ENCODE measurements at places on chromosomes 16 and 17.
A peak's percentile ranks its signal among the peaks of the same experiment; 100 is the strongest.

- peak; percentile 73 for DNase-seq
Measured at GRCh38 chr16:56617212-56618085, 8.1 kb upstream of the MT1E start.

GRCh38 chr17:74309902-74310301 is 16.1 kb upstream of the KIF19 start:
- no peak for DNase-seq

DNA sequence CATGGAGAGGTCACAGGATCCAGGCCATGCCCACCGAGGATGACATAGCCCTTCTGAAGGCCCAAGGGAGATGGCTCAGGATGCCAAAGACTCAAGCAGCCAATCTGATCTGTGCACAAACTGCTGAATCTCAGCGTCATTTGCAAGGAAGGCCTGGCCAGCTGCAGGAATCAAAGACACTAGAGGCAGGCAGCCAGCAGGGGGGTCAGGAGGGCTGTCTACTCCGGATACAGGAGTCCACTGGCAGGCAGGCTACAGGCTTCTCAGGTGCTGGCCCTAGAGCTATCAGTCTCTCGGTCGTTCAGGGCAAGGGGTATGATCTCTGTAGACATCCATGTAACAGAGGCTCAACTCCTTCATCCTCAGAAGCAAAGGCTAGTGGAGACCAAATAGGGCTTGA is 1735.3 kb downstream of the TP53TG3F start:
- no peak for DNase-seq

- DNase-seq: no peak
Measured at GRCh38 chr17:60959696-60960095, 282.0 kb downstream of the BCAS3 start.

GRCh38 chr16:10181196-10182162 is 749 bp downstream of the GRIN2A start:
- DNase-seq: peak; percentile 37

DNA sequence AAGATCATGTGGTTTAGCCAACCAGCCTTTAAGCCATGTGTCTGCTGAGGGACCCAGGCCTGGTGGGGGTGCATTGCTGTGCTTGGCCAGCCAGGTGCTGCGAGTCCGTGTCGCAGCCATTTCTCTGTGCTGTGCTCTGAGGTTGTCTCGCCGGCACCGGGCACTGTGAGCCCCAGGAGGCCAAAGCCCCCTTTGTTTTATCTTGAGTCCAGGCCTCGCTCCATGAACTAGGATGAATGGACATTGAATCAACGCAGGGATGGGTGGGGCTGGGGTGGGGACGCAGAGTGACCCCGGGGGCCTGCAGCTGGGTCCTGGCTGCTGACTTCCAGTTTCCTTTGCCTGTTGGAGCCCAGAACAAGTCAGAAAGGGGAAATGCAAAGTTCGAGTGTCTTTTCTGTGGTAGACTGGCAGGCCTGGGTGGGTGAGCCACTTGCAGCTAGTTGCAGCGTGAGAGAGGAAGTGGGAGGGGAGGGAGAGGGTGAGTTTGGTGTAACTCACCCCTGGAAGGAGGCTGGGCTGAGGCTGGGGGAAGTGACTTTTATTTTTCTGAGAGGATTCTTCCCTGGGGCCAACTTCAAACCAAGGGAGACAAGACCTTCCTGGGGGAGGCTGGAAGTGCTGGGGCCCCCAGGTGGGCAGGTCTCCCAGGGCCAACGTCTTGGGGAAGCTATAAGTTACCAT is 324.7 kb downstream of the SEC14L1 start:
- DNase-seq: peak; percentile 90

- peak; percentile 36 for DNase-seq
Measured at GRCh38 chr16:397736-398332, 835 bp downstream of the NME4 start.

DNA sequence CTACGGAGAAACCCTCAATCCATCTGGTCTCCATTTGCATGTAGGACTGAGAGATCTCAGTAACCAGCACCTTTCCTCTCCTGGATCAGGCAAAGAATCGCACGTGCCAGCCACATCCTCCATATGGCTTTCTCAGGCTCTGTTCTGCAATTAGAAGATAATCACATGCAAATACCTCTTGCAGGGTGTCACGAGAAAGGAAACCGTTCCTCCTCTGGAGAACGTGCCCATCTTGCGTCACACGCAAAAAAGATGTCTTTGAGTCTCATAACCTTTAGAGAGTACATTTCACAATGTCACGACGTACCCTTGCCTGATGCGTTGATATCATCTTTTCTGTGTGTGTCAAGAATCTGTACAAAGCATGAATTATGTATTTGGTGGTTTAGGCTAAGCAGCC is 36.2 kb upstream of the DNAH17 start:
- no peak for DNase-seq

- peak; percentile 82 for DNase-seq
Measured at GRCh38 chr17:7383742-7384488, 3.0 kb downstream of the TNK1 start.

DNA sequence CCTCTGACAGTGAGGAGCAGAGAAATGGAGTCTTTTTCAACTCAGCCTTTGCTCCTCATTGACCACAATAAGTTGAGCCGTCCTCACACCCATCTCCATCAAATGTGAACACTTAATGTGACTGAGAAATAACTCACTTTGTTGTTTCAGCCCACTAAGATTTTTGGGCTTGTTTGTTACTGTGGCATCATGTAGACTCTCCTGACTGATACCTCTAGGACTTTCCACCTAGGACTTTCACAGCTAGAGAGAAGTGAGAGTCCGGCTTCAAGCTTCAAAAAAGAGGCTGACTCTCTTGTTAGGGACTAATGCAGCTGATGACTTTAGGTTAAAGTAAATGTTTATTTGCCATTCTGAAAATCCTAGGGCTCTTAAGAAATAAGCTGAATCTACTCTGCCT is 435.0 kb downstream of the TMEM114 start:
- no peak for DNase-seq

- no peak for DNase-seq
Measured at GRCh38 chr16:13448346-13448745, 471.6 kb upstream of the ERCC4 start.

- no peak for DNase-seq
Measured at GRCh38 chr16:1144476-1145382, 8.2 kb upstream of the CACNA1H start.

DNA sequence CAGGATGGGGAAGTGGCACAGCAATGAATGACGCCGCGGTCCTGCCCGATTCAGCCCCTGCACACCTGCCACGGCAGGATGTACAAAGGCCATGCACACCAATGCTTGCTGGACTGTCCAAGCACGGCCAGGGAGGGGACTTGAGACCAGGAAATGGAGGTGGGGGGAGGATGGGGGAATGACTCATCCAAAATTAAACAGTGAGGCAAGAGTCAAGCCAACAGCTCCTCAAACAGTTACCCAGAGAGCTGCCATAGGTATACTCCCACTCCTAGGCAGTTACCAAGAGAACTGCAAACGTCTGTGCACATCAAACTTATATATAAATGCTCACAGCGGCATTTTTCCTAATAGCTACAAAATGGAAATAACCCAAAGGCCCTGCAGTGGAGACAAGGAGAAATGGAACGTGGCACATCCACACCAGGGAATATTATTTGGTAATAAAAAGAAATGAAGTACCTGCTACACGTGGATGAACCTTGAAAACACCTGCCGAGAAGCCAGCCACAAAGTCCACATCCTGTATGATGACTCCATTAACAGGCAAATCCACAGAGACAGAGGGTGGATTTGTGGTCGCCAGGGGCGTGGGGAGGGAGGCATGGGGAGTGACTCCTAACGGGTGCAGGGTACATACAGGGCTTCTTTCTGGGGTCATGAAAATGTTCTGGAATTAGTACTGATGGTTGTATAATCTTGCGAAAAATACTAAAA is 54.1 kb downstream of the VAC14 start:
- DNase-seq: peak; percentile 82

DNA sequence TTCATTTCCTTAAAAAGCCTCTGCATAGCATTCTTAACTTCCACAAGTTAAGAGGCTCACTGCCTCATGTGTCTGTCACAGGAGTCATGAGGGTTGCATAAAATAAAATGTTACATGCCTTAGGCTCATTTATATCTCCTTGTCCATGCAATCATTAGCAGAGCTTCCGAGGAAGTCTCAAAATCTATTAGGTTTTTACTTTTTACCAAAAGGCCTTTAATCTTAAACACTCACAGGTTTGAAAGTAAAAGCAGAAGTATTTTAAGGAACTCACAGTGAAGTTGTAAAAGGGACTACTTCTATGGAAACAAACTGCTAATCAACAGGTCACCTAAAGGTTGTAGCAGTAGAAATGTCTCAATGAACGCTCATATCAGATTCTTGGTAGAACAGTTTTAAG is 5.2 kb upstream of the ATP6V0A1 start:
- no peak for DNase-seq

DNA sequence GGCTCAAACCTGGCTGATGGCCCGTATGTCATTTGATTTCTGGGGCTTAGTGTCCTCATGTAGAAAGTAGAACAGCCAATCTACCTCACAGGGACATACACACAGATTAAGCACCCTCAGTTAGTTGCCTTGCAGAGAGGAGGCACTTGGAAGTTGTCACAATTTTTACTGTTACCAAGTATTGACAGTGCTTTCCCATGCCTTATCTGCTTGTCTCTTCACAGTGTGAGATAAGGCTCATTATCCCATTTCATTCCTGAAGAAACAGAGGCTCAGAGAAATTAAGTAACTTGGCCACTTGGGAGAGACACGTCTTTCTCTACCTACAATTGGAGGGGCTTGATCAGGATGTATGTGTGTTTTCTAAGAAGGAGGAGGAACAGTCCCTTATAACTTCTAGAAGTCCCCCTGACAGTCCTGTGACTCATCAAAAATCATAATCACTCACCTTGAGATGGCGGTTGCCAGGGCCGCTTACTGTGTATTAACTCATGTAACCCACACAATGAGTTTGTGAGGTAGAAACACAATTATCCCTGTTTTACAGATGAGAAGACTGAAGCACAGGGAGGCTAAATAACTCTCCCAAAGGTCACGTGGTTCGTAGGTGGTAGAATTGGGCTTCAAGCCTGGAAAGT is 56.9 kb upstream of the LHX1 start:
- DNase-seq: no peak

- DNase-seq: no peak
Measured at GRCh38 chr17:77145612-77146245, 5.0 kb downstream of the SEC14L1 start.

- DNase-seq: peak; percentile 76
Measured at GRCh38 chr17:44350733-44351226, 5.7 kb downstream of the GRN start.

- no peak for DNase-seq
Measured at GRCh38 chr17:81576621-81577277, 24.6 kb upstream of the FAAP100 start.

GRCh38 chr17:35088356-35088880 is 24.9 kb upstream of the RFFL start:
- no peak for DNase-seq

DNA sequence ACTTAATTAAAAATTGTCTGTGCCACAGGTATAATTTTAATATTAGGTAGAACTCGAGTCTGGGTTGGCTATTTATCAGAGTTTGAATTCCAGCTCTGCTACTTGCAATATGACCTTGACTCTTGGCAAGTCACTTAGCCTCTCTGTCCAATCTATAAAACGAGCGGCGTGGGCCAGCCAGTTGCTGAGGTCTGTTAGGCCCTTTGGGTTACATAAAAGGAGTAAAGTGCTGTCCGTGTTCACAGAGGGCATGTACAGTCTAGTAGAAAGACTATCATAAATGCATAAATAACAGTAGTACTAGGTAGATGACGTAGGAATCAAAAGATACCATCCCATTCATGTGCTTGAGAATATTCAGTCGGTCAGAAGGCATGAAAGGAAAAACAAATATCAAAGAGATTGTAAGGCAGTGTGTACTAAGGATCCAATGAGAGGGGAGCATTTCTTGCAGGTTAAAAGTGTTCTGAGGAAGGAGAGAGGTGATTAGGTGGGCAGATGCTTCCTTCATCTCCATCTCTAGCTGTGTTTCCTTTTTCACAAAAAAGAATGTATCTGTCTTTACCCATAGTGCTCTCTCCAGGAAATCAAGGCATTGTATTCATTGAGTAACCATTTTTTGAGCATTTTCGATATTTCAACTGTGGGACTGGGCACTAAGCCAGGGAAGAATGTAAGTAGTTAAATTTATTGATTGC is 2.4 kb downstream of the TNRC6A start:
- DNase-seq: no peak

DNA sequence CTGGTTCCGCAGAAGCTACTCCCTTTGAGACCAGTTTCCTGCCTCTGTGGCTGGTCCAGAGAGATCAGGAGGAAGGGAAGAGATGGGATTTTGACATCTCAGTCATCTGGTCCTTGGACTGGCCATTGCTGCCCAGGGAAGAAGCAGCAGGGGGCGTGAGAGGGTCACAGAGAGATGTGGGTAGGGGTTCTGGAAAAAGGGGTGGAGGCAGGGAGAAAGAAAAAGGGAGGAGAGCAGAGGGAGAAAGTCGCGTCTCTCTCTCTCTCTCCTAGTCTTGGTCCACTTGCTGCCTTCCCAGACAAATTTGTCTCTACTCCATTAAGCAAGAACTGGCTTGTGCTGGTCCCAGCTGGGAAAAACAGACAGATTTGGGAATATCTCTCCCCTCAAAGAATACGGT is 4.4 kb downstream of the SHBG start:
- no peak for DNase-seq

GRCh38 chr17:4833941-4834680 is 971 bp downstream of the MINK1 start:
- peak; percentile 15 for DNase-seq

- DNase-seq: no peak
Measured at GRCh38 chr16:3112881-3113574, 642 bp downstream of the ZNF205 start.

DNA sequence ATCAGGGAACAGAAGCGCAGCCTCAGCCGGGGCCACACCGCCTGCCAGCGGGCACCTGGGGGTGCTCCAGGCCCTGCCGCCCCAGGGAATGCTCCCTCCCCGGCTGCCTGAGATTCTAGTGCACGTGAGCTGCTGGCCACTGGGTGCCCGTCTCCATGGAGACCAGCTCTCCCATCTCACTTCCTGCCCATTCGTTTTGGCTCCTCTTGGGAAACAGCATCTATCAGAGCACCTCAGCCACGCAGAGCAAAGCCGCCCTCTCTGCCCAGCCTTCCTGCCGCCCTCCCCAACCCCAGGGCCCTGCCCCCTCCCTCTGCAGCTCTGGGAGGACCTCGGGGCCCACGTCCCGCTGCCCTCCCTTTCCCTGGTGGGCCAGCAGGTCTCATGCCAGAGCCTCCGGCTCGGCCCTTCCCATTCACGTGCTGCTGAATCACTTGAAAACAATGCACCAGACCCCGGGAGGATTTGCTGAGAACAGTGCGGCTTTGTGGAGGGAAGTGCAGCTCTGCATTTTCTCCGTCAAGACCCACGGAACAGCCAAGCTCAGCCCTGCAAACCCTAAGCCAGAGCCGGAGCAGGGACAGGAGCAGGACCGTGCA is 19.4 kb downstream of the CEP295NL start:
- no peak for DNase-seq

GRCh38 chr17:32350666-32351418 is 885 bp downstream of the ZNF207 start:
- peak; percentile 66 for DNase-seq

GRCh38 chr17:49766918-49767530 is 3.1 kb upstream of the FAM117A start:
- DNase-seq: no peak

DNA sequence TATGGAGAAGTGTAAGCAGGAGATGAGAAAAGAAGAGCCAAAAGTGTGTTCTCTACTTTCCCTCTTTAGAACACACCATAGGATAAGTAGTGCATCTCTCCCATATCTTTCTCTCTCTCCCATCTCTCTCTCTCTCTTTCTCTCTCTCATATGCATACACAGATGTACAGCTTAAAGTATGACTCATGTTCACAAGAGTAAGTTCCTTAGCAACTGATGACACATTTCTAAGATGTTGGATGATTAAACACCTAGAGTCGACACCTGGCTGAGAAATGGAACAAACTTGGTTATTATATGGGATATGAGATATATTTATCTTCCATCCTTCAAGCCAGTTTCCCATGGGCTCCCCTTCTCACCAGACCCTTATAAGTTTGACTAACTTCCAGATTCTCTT is 113.5 kb downstream of the TMEM132E start:
- no peak for DNase-seq

Measured in activated CD4-positive, alpha-beta T cell treated with anti-CD3 and anti-CD28 coated beads, Interleukin-2, amount 10 ng/mL, durations not matched to agents 7 days and 5 days (primary cell).